ENCODE measurements at places on chromosomes 5 and 9. TPM values are rescaled to one million over a fixed set of nuclear protein-coding genes. Genes with fewer than 3 reads are reported as not detected.

DNA sequence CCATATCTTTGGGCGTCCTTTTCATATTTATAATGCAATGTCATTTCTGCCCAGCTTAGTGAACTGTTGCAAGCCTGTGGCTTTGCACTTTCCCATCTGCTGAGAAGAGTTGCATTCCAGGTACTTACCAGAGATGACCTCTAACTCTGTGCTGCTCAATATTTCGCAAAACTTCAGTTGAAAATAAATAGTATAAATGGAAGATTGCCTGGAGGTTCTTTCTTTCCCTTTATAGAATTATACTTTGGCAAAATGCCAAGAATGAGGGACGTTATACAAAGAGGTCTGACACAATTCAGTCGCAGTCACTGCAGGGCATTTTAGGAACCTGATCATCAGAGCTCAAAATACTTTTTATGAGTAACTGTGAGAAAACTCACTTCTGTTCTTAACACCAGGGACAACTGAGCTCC lies 18.9 kb upstream of the VLDLR start:
- H3K27me3 ChIP-seq: no peaks in the 10 kb centered on the region
- no peaks in the 10 kb centered on the region for H3K36me3 ChIP-seq
- H3K4me1 ChIP-seq: no peaks in the 10 kb centered on the region
- H3K27ac ChIP-seq: no peak overlapping the region
- H3K4me3 ChIP-seq: no peak overlapping the region

DNA sequence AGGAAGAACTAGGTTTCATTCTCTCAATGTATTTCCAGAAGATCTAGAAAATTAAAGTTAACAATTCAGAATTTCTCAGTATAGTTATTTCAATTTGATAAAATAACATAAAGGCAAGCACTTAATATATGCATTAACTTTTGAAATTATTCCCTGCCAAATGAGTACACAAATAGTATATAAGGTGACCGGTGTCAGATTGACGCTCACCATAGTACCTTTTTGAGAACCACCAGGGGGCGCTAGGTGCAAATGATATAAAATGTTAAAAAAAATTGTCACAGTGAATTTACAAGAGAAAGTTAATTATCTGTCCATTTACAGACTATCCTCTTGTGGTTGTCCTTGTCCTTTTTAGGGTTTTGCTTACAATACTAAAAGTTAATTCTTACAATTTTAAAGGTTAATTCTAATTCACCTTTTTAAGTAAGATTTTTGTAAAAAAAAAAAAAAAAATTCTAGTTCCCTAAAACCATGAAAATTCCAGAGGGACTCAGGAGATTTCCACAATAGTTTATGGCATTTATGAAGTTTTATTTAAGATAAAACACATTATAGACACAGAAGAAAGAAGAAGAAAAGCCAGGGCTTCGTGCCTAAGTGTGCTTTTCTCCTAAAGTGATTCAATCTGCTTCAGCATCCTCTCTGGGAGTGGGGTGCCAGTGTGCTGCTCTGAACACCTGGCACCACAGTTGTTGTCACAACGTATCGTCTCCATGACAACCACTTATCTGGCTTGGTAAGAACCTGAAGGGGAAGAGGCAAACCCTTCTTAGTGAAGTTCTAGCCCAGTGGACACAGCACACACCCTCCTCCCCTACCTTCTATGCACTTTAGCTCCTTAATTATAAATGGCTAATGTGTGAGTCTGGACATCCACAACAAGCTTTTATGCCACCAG lies 1.7 kb downstream of the ADAMTS16 start:
- peaks cover 22% of the 10 kb centered on the region for H3K4me1 ChIP-seq
- DNase-seq: no peak
- no peaks in the 10 kb centered on the region for H3K36me3 ChIP-seq
- H3K27me3 ChIP-seq: peaks cover 12% of the 10 kb centered on the region

- no peaks in the 10 kb centered on the region for H3K27me3 ChIP-seq
- no peak for DNase-seq
- H3K27ac ChIP-seq: no peak overlapping the region
- H3K4me3 ChIP-seq: no peak overlapping the region
Measured at GRCh38 chr5:74632947-74633356, 7.6 kb downstream of the ENC1 start.

DNA sequence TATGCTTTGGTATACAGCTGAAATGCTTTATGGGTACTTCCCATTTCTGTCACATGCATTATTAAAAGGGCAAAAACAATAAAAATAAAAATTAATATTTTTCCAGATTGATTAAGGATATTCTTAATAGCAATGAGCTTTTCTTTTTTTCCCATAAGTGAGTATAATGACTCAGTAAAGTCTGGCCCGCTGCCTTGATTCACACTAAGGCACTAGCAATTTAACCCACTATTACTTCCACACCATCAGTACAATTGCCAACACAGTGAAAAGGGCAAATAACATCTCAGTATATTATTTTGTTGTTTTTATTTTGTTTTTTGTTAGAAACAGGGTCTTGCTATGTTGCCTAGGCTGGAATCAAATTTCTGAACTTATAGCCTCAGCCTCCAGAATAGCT lies 150.1 kb downstream of the RNF180 start:
- no peak for DNase-seq
- no peak overlapping the region for H3K4me3 ChIP-seq
- no peaks in the 10 kb centered on the region for H3K36me3 ChIP-seq

ABO gene
- total RNA-seq: 0.14 TPM

- H3K27ac ChIP-seq: no peak overlapping the region
- H3K4me1 ChIP-seq: no peaks in the 10 kb centered on the region
Measured at GRCh38 chr5:124808842-124809268, 62.4 kb upstream of the ZNF608 start.

WDR55 gene
- total RNA-seq: 24.6 TPM

CARTPT gene
- 39.4 TPM for total RNA-seq

DNA sequence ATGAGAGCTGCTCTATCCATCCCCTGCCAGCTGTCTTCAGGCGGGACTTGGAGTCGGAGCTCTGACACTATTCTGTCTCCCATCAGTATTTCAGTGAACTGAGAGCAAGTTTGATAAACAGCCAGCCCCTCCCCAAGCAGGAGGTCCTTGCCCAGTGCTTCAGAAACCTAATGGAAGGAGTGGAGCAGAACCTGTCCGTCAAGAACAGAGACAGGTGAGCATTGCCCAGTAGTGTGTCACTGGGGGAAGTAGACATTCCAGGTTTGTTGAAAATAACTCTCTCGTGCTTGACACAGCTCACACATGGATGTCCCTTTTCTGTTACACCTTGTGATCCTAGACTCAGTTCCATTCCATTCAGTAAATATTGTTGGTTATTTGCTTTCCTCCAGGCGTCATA lies 13.2 kb upstream of the TLX3 start:
- H3K4me1 ChIP-seq: no peaks in the 10 kb centered on the region
- DNase-seq: no peak
- H3K4me3 ChIP-seq: no peak overlapping the region
- no peaks in the 10 kb centered on the region for H3K36me3 ChIP-seq

- DNase-seq: no peak
- peaks cover 73% of the 10 kb centered on the region for H3K36me3 ChIP-seq
- H3K4me1 ChIP-seq: no peaks in the 10 kb centered on the region
- H3K27ac ChIP-seq: no peak overlapping the region
Measured at GRCh38 chr9:136516191-136516654, 29.6 kb downstream of the NOTCH1 start.
